ENCODE measurements at places on chromosomes 2 and 18.

- DNase-seq: no peak
Measured at GRCh38 chr18:75336767-75337166, 90.7 kb downstream of the SMIM21 start.

GRCh38 chr18:55550471-55550870 lies 37.5 kb downstream of the TCF4 start:
- DNase-seq: no peak

- no peak for DNase-seq
Measured at GRCh38 chr2:234373060-234373459, 123.8 kb downstream of the ARL4C start.

DNA sequence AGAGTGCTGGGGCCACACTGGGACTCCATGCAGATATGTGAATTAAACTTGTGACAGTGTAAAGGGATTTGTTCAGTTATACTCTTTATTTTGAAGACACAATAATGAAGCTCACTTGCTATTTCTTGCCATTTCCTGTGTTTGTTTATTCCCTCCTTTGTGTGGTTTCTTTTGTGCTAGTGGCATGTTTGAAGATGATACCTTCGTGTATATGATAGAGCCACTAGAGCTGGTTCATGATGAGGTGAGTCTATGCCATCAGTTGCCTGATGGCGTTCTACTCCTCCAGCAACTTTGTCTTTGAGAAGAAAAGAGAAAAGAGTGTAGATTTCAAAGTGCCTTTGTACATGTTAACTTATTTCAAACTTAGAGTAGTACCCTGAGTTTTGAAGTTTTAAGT lies 99.2 kb upstream of the FAM237A start:
- DNase-seq: no peak

DNA sequence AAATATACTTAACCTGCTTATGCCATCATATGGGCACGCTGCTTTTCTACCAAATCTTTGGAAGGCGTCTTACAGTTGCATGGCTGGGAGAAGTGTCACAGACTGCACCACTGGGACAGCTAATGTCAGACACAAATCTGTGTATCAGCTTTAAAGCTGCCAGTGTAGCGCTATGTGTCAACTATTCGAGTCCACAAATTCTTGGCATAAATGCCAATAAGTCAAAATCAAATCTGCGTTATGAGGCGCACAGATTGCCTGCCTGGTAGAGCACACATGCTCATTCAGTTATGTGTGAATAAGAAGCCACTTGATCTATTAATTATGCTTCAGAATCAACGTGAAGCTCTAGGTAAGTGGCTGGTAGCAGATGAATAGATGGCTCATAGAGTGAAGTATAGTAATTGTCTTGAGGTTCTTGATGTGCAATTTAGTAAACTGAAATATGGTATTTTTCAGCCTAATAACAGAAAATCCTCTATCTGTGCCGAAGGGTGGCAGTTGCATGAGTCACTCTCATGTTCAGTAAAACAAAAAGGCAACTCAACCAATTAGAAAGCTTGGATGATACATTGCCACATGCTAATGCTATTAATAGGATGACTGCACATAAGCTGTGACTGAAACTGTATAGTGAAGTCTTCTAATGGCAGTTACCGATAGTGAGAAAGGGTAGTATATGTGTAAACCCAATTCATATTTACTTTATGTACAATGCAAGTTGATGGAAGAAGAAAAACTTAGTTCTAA lies 52.0 kb downstream of the DCC start:
- no peak for DNase-seq

All from ureter (tissue), 1 donor.